Cardiac septum (tissue), 1 donor: ENCODE measurements at places on chromosomes 13 and 19. TPM values are rescaled to one million over a fixed set of nuclear protein-coding genes. Genes with fewer than 3 reads are reported as not detected.

- no peak for DNase-seq
Measured at GRCh38 chr19:38640368-38640767, 7.1 kb upstream of the ACTN4 start.

GRCh38 chr19:2191456-2192310 lies 27.9 kb downstream of the DOT1L start:
- DNase-seq: no peak

DNA sequence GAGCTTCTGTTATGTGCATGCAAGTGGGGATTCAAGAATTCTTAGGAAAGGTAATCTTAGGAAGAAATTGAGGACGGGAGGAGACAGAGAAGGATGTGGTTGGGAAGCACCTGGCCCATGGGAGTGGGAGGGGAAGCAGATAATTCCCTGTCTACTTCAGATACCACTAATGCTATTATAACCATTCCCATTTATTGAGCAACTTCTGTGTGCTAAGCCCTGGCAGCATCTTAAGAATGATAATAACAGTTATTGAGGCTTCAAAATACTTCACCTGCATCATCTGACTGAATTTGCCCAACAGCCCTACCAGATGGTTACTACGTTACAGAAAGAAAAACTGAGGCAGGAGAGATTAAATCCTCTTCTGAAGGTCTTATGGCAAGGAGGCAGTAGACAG lies 1.4 kb downstream of the EPS8L1 start:
- DNase-seq: no peak

DNA sequence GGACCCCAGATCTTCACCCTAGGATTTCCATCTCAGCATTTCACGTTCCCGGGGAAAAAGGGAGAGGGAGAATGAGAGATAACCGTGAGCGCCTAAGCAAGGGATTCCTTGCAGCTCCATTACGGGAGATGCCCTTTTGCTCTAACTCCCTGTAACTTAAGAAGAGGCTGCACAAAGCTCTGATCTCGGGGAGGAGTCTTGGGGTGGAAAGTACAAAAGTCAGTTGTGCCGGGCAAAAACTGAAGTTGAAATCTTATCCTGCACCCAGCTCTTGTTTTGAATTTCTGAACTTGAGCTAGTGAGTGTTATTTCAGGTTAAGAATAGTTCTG lies 256.4 kb upstream of the SOX21 start:
- no peak for DNase-seq

GRCh38 chr13:36882829-36883390 lies 37.1 kb downstream of the SMAD9 start:
- no peak for DNase-seq

GRCh38 chr13:37295071-37295470 lies 189.6 kb upstream of the CSNK1A1L start:
- peak; percentile 84 for DNase-seq

- no peak for DNase-seq
Measured at GRCh38 chr13:41765020-41765419, 195.9 kb downstream of the VWA8 start.

DNA sequence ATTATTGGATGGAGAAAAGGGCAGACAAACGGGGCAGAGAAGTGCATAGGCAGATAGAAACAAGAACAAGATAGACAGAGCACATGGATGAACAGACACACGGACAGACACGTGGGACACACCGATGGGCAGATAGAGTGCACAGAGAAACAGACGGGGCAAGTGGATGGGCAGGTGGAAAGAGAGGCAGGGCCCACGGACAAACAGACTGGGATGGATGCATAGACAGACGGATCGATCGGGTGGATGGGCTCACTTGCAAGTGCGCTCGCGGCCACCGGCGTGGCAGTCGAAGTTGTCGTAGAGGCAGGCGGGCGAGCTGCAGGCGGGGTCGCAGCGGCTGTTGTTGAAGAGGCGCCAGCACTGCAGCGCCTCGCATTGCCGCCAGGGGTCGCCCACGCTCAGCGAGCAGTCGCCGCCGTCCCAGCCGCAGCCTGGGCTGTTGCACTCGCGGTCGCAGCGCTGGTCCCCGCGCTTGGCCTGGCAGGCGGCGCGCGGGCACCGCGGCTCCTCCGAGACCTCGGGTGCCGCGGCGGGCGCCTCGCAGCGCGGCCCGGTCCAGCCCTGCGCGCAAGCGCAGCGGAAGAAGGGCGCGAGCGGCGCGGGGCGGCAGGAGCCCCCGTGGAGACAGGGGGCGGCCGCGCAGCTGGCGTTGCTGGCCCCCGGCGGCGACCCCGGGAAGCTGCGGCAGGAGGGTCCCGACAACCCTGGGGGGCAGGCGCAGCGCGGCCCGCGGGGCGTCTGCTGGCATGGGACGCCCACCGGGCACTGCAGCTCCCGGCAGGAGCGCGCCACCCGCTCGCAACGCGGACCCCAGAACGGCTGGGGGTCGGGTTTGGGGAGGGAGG lies 23.3 kb downstream of the NOTCH3 start:
- DNase-seq: peak; percentile 94

- DNase-seq: no peak
Measured at GRCh38 chr19:47573071-47574026, at the start of gene ZNF541. Gene ZNF541 (minus strand): TSS chr19:47573148. CDS start chr19:47555856, 17,292 bp downstream.

GRCh38 chr13:51021811-51022210 lies 89.3 kb downstream of the C13orf42 start:
- DNase-seq: no peak

DNA sequence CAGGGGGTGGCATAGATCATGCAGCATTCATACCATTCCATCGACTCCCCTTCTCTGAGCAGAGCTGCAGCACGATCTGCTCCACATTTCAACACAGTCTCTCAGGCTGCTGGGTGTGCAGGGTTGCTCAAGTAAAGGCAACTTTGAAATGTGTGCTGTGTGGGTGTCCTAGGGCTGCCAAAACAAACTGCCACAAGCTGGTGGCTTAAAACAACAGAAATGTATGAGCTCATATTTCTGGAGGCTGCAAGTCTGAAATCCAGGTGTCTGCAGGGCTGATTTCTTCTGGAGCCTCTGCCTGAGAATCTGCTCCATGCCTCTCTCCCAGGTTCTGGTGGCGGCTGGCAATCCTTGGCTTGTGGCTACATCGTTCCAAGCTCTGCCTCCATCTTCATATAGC lies 63.7 kb upstream of the WDFY2 start:
- DNase-seq: no peak

GRCh38 chr13:32447894-32448623 lies 20.1 kb upstream of the N4BP2L1 start:
- DNase-seq: no peak

DNA sequence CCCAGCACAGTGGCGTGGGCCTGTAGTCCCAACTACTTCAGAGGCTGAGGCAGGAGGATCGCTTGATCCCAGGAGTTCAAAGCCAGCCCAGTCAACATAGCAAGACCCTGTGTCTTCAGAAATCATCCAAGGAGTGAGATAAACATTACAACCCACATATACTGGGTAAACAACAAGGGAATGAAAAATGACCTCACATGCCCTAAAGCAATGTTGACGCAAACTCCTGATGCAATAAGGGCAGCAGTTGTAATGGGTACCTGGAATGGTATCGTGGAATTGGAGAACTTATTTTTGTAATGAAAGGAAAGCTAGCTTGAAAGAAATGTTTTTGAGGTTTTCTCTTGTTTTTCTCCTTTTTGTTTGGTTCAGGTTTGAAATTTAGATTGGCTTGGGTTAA lies 24.5 kb upstream of the LGALS16 start:
- DNase-seq: no peak

GRCh38 chr13:39202746-39203145 lies 164.5 kb downstream of the NHLRC3 start:
- no peak for DNase-seq

GRCh38 chr19:57443121-57443696 lies 8.1 kb downstream of the ZNF749 start:
- DNase-seq: no peak

GRCh38 chr19:4732680-4733114 lies 9.1 kb upstream of the DPP9 start:
- no peak for DNase-seq

GRCh38 chr19:29326351-29326750 lies 113.4 kb upstream of the UQCRFS1 start:
- DNase-seq: no peak

DNA sequence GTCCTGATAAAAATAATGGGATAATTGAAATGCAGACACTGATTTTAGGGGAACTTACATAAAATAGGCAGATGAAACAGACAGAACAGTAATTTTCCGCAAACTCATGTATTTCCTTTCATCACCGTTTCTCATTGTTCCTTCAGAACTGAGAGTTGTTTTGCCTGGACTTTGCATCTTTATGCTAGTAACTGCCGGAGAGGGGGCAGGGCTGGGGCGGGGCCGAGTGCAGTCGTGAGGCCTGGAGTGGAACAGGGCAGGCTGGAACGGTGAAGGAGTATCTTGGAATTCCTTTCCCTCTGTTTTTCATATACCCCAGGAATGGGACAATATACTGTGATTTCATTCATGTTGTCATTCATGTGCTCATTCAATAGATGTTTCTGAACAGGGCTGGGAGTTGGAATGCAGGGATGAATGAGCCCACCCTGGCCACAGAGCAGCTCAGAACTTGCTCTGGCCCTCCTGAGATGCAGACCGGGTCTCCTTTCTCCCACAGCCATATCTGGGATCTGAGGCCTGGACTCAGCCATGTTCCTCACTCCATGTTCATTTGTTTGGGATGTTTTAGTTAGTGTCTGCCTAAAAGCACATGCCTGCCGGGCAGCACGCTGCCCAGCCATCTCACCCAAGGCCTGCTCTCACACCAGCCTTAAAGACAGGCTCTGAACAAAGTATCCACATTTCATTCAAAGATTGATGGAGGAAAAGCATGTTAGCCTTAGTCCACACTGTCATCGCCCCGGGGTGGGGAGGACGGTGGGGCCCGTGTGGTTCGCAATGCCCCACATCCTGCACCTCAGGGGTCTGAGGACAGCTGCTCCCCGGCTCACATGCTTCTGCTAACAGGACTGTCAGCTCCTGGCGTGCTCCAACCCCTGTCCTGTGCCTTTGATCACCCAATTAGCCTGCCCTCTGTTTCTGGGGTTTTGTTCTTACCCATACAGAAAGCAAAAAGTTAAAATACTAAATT lies 92.9 kb downstream of the SOX1 start:
- peak; percentile 47 for DNase-seq

- peak; percentile 31 for DNase-seq
Measured at GRCh38 chr19:29586401-29586800, 19.7 kb upstream of the POP4 start.

DNA sequence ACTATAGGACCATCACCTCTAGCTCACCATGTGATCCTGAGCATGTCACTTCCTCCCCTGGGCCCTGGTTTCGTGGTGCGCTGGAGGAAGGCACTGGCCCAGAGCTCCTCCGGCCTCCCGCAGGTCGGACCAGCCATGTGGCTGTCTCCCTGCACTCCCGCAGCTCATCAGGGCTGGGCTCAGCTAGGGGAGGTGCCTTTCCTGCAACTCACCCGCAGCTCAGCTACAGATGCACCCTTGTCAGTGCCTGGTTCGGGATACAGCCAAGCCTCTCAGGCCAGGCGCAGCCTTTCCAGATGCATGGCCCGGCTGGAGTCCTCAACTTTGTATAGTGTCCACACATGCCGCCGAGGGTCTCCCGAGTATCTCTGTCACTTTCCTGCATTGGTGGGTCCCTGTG lies 138.2 kb upstream of the VSTM2B start:
- no peak for DNase-seq

DNA sequence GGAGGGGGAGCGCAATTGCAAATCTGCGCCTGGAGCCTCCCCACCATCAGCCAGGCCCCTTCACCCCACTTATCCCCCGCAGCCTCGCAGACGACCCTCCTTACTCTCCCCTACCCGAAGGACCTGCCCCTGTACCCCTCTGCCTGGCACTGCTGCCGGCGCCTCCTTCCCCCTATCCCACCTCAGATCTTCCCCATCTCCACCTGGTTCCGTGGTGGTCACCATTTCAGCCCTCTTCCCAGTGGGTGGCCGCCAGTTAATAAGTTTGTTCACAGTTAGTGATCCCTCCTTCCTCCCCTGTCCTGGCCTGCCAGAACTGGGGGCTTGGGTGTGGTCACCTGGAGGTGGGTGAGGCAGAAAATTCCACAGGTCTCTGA lies 397 bp downstream of the SLC44A2 start:
- no peak for DNase-seq

DNA sequence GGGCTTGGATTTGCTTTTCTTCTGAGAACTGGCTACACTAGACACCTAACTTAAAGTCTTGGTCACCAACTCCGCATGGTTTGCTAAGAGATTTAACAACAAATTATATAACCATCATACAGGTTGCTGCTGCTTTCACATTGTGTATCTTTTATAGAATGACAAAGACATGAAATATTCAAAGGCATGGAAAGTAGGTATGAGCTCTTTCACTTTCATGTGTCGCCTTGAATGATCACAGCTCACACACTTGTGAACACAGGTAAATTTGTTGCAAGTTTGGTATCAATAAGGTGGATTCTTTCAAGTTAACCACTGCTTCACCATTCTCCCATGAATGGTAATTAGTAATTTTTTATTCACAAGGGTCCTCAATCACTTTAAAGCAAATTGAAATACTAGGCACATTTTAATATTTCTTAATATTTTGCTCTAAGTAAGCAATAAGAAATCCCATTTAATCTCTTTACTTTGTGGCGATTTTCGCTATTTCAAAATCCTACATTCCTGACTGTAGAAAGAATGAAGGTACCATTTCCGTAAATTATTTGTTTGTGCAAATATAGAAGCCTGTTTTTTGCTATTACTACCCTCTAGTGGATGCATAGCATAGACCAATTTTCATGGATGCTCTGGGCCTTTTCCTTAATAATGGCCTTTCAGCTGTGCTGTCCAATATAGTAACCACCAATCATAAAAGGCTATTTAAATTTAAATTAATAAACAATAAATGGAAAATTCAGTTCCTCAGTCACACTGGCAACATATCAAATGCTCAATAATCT lies 45.5 kb upstream of the FREM2 start:
- no peak for DNase-seq

GRCh38 chr19:41295499-41295898 lies 14.5 kb upstream of the CCDC97 start:
- no peak for DNase-seq

GRCh38 chr19:37997911-37998344 lies 90.9 kb downstream of the SIPA1L3 start:
- DNase-seq: no peak

- DNase-seq: no peak
Measured at GRCh38 chr13:79227418-79227817, 178.6 kb downstream of the RBM26 start.

The CDC42EP5 gene
- total RNA-seq: 14.2 TPM

The ANKLE1 gene
- total RNA-seq: 0.30 TPM

The DPF1 gene
- 0.51 TPM for total RNA-seq

The TTC9B gene
- not detected for total RNA-seq

The COMMD6 gene
- total RNA-seq: 127 TPM

The SMAD9 gene
- 11.5 TPM for total RNA-seq

The ZNF888 gene
- 1.3 TPM for total RNA-seq

The LRRC25 gene
- 2.5 TPM for total RNA-seq

The IZUMO2 gene
- total RNA-seq: not detected

The ZNF780A gene
- total RNA-seq: 11.2 TPM

The HS6ST3 gene
- 1.4 TPM for total RNA-seq
